ENCODE measurements at places on chromosomes 12 and 14.

DNA sequence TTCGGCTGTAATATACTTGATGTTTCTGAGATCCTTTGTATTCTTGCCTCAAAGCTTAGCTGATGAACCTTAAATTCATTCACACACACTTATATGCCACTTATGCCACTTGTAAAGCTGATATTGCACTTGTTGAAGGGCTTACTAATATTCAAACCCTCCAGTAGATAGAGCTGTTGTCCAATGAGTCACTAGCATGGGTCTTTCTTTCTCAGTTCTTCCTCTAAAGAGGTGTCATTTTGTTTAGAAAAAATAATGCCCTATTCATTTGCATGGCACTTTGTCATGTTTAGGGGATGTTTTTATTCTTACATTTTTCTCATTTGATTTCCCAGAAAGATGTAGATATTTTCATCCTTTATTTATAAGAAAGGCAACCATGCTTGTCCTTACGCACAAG lies 56.4 kb downstream of the MON2 start:
- peak; percentile 48 for DNase-seq

DNA sequence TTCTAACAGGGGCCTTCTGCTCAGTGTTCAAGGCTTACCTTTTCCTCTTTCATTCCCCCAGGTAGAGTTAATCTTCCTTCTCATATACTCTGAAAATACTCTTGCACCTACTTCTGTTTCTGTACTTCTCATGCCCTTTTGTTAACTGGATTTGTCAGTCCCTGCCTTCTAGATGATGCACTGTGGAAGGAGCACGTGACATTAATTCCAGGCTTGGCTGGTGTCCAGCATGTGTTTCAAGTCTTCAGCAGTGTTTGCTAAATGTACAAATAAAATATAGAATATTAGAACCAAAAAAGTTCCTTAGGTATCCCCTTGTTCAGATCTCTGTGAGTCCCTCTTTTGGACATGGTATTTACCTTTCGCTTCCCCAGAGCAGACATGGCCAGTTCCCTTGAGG lies 27.9 kb upstream of the EVL start:
- DNase-seq = no peak

DNA sequence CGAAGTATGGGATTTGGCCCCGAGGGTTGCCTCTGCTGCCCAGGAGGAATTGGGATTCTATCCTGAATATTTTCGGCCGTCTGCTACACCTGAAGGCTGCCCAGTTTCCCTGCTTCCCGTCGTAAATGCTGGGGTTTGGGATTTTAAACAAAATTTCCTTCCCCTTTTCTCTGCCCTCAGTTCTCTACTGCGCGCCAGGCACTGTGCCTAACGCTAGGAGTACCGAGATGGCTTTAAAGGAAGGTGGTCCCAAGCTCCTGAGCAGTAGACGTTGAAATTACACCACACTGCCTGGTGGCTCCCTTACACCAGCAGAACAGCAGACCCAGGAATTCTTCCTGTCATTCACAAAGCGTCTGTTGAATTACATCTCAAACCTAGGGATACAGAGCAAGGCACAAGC lies 566 bp upstream of the PRDM4 start:
- no peak for DNase-seq

DNA sequence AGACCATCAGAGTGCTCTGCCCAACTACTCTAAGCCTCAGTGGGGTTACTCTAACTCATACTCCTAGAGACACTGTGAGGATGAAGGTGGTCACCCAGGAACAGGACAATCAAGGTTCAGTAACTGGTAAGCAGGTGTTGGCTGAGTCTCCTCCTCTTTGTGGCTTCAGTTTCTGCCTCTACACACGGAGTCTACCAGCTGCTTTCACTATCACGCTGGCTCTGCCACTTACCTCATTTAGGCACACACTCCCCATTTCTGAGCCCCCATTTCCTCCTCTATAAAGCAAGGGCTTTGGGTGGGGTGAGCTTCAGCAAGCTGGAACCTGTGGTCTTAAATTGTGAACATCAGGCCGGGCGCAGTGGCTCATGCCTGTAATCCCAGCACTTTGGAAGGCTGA lies 7.3 kb upstream of the TCHP start:
- no peak for DNase-seq

DNA sequence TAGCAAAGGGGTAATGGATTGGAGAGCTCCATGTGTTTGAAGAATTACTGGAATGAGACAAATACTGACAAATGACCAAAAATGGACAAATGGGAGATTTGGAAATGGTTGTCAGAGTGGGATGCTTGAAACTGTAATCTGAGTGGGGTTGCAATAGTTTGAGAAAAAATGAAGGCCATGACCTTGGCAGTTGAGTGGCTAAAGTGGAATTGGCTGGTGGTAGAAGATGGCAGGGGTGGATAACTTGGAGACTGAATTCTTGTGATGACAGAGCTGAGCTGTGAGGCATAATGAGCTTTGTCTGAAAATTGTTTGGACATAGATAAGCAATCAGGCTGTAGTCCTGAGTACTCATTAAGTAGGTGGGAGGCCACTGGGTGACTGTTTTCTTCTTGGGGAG lies 222.5 kb upstream of the PRICKLE1 start:
- DNase-seq = no peak

DNA sequence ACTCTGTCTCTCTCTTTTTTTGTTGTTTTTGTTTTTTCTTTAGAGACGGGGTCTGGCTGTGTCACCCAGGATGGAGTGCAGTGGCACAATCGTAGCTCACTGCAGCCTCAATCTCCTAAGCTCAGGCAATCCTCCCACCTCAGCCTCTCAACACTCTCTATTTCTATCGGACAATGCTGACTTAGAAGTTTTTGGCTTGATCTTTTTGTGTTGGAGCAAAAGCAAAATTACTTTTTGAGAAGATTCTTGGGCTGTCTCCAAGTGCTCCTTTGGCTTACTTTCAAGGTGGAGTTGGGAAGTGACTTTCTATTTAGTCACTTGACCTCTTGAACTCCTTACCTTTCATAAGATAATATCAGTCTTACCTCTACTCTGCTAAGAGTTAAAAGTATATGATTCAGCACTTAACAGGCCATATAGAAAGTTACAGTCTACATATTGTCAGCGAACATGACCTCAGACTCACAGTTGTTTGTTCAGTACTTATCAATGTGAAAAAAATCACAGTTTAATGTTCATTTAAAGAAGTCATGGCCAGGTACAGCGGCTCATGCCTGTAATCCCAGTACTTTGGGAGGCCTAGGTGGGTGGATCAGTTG lies 15.4 kb upstream of the MIA2 start:
- no peak for DNase-seq

DNA sequence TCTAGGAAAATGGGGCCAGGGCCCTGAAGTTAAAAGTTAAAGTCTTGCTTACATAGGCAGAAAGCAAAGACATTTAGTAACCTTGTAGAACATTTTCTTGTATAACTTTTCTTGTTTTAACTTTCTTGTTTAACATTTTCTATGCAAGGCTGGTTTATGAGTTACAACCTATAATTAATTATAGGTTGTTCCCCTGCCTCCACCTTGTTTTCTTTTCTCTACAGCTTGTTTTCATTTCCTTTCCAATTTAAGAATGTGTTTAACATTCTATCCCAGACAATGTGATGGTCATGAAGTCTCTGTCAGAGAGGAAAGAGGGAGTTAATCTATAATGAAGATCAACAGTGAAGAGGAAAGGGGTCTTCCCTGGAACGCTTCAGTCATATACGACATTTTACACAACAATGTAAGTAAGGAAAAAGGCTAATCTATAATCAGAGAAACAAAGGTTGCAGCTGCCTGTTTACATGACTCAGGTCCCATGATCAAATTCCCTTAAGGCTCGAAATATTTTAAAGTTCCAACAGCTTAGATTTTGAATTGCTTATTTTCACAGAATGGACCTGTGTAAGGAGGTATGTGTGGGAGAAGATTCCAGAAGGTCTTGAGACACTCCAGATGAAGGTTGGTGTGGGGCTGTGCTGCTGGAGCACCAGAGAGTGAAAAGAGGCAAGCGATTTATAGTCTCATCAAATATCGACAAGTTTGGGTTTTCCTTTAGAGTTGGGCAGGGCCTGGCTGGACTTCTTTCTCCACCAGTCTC lies 34.2 kb upstream of the TCL1B start:
- no peak for DNase-seq

GRCh38 chr12:30936036-30936435 lies 9.5 kb downstream of the TSPAN11 start:
- DNase-seq = no peak

GRCh38 chr12:132702640-132703039 lies 8.0 kb upstream of the PGAM5 start:
- DNase-seq = no peak

DNA sequence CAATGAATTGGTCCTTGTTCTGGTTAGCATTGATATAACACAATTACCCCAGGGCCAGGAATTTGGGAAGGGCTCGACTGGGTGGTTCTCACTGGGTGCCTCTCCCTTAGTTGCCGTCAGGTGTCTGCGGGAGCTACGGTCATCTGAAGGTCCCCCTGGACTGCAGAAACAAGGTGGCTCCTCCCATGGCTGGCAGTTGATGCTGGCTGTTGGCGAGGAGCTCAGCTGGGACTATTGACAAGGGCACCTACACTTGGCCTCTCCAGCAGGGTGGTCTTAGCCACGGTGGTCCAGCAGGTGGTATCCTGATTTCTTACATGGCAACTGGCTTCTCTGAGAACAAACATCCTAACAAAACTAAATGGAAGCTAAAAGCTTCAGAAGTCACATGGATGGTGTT lies 41.0 kb upstream of the RGS6 start:
- DNase-seq = no peak

DNA sequence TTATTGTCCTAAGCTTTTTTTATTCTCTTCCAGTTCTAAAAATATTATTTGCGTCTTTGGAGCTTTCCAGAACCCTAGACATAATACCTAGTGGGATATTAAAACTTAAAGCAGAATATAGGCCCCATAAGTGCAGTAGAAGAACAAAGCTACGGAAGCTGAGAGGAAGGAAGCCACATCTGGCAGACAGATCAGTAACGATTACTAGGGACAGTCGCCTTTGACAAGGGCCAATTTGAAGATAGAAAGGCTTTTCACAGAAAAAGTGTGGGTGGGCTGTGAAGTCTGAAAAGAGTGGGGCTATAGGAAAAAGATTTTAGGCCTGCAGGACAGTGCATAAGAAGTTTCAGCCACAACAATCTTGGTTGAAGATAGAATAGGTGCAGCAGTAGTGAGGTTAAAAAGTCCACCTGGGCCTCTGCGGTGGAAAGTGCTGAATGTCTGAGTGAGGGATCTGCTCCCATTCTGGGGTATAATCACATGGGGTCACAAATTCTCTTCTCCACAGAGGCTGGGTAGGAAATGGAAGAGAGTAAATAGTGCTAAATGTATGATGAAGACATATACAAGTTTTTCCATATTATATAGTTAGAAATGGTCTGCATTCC lies 114.5 kb downstream of the CMAS start:
- DNase-seq = no peak

GRCh38 chr12:68641138-68641537 lies 30.4 kb downstream of the RAP1B start:
- peak; percentile 41 for DNase-seq

- DNase-seq = no peak
These were observed 255.1 kb upstream of the TMPO start for GRCh38 chr12:98260276-98260675.

DNA sequence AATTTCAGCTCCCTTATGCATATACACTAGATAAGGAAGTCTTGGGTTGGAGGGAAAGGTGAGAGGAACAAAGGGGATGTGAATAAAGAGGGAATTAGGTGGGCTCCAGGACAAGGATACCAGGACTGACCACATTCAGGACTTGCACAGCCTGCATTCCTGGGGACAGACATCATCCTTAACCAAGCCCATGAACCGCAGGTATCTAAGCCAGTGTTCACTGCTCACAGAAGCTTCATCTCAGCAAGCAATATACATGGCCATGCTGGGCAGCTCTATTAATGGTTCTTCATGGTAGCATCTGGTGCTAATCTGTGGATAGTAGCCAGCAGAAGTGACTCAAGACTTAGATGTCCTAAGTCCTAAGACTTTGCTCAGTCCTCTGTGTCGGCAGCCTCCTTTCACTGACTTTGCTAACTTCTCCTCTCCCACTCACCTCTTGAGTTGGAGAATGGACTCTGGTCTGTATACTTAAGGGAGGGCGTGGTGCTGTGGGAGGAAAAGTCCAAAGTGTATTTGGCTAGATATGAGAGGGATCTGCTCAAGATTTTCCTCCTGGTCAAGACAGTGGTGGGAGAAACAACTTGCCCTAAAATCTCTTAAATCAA lies 136.1 kb downstream of the ASCL1 start:
- no peak for DNase-seq

DNA sequence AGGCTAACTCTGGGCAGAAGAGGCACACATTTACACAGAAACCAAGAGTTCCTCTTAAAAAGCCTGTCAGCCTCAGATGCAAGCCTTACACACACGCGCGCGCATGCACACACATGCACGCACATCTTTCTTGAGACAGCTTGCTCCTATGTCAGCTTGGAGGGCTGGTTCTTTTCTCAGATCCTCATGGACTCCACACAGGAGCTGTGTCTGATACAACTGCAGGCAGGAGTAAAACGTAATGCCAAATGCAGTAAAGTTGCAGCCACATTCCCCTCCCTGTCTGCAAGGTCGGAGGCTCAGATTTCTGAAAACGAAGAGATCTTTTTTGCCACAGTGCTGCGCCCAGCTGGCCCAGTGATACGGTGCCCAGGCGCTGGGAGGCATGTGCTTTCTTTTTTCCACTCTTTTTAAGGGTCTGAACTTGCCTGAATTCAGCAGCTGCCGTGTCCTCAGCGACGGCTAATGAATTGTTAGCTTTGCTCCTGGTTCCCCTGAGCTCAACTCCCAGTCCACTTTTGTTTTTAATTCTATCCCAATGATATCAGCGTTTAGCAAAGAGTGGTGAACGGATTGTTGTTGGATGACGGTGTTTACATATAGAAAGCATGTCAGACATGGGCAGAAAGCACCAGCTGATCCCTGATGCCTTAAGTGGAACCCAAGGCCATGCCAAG lies 72.9 kb upstream of the FOXN3 start:
- no peak for DNase-seq

GRCh38 chr12:49232940-49233841 lies 31.7 kb upstream of the TUBA1C start:
- peak; percentile 52 for DNase-seq

GRCh38 chr12:22374508-22374907 lies 40.0 kb upstream of the ST8SIA1 start:
- DNase-seq = peak; percentile 78

DNA sequence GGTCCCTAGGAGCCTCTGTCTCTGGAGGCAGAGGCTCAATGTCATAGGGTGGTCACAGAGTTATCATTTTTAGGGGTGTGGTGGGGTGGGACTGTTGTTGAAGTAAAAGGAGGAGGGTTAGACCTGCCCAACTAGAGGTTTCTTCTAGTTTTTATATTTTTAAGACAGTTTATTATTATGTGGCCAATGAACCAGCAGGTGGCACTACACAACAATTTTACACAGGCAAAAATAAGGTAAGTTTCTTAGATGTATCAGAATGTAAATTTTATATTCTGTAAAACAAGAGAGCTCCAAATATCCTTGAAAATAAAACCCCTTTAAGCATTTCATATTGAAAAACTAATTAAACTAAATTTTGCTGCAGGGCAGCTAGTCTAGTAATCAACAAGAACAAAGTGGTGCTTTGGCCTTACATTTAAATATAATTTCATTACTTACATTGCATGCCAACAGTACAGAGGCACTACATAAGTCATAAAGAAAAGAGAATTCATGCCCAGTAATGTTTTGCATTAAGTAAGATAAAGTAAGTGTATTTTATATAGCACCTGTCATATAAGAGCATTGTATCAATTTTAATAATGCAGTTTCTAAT lies 22.2 kb upstream of the OVCH1 start:
- peak; percentile 42 for DNase-seq

- no peak for DNase-seq
These were observed 2.9 kb upstream of the CLEC1A start for GRCh38 chr12:10101648-10102220.

- peak; percentile 36 for DNase-seq
These were observed 26.5 kb downstream of the ZBTB42 start for GRCh38 chr14:104827177-104828055.
